ENCODE measurements at places on chromosomes 7 and 10.

DNA sequence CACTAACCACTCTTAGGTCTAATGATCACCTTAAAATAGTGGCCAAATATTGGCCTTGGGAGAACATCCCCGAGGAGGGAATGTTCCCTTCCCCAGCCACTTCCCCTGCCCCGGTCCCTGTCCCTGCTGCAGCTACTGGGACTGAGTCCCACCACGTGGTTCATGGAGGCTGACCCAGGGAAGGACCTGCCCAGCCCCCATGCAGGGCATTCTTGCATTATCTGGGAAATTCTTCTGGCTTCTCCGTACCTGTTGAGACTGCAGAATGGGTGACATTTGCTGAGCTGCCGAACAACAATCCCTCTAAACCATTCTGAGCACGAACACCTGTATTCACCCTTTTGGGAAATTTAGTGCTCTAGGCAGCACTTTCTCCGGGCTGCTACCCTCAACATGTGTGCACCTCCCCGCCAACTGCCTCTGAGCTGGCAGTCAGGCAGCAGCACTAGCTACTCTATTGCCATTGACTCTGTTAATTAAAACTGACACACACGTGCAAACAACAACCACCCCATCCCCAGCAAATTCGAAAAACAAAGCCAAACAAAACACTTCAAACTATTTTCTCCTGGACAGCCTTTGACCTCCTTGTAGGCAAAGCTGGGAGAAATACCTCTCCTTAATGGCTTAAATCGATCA, 567.4 kb upstream of the MKI67 start:
- no peak for DNase-seq

DNA sequence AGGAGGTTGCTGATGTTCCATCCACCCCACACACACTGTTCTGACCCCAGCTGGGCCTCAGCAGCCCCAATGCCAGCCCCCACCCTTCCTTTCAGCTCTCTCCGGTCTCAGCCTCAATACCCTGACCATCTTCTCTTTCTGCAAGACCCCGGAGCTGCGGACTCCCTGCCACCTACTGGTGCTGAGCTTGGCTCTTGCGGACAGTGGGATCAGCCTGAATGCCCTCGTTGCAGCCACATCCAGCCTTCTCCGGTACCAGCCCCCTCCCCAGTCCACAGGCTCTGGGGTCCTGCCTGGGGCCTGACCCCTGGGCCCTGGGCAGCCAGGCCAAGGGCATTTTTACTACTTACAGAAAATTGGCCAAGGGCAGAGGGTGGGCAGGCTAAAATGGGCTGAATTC, 2.6 kb downstream of the RGR start:
- no peak for DNase-seq

GRCh38 chr7:73682745-73683055, 553 bp downstream of the DNAJC30 start:
- no peak for DNase-seq

DNA sequence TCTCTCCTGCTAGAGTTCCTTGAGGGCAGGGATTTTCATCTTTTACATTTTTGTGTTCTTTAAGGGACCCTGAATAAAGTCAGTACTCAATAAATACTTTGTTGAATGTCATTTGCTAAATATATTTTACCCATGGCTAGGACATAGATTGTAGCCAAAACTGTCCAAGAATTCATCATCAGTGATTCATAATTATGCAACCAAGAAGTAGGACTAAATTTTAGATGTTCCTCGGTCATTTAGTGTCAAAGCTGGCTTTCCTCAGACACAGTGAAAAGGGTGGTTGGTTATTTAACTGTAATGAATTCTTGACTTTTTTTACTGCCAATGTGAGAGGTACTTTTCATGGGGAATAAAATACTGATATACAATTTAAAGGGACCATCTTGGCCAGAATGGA, 3.3 kb downstream of the NUDT13 start:
- DNase-seq, result no peak
